ENCODE measurements at places on chromosomes 12 and 14.

DNA sequence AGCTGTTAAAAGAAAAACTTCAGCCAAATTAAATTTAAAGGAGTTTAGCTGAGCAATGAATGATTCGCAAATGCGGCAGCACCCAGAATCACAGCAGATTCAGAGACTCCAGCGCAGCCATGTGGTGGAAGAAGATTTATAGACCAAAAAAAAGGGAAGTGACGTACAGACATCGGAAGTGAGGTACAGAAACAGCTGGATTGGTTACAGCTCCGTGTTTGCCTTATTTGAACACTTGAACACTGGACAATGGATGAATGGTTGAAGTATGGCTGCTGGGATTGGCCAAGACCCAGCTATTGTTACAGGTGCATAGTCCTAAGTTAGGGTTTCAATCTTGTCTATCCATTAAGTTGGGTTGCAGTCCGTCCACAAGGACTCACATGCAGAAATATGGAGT, 42.6 kb downstream of the GALNT8 start:
- no peak for DNase-seq

- DNase-seq = no peak
Observed at GRCh38 chr12:26833743-26834490, 923 bp upstream of the ITPR2 start.

- DNase-seq = no peak
Observed at GRCh38 chr14:102097441-102098135, 10.7 kb upstream of the HSP90AA1 start.

DNA sequence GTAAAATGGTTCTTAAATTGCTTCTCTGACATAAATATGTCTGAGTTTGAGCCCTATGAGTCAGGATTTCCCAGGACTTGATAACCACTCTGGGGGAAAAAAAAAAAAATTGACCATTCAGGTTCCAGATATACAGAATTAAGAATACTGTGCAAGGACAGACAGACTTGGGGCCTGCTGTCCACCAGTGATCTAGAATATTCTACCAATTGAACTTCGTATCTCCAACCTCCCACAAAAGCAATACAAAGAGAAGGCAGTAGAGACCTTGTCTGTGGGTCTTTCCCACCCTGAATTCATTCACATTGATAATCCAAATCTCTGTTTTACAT, 4.1 kb downstream of the SINHCAF start:
- no peak for DNase-seq
